Endothelial cell of umbilical vein (primary cell): ENCODE measurements at places on chromosomes 3 and 15.
A peak's percentile ranks its signal among the peaks of the same experiment; 100 is the strongest.

DNA sequence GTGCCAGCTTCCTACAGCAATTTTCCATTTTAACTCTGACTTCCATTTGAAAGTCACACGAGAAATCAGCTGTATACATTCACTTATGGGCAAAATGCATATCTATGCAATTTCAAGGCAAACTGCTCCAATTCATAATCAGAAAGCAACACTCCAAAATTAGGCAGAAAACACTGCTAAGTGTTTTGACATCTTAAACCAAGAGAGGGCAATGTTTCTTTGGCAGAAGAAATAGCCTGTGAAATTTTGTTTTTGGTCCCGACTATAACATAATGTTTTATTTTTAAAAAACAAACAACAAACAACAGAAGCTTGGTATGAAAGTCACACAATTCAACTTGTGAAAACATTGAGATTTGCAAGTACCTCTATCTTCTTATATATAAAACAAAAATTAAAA, 42.6 kb downstream of the GOLIM4 start:
- DNase-seq, result no peak

DNA sequence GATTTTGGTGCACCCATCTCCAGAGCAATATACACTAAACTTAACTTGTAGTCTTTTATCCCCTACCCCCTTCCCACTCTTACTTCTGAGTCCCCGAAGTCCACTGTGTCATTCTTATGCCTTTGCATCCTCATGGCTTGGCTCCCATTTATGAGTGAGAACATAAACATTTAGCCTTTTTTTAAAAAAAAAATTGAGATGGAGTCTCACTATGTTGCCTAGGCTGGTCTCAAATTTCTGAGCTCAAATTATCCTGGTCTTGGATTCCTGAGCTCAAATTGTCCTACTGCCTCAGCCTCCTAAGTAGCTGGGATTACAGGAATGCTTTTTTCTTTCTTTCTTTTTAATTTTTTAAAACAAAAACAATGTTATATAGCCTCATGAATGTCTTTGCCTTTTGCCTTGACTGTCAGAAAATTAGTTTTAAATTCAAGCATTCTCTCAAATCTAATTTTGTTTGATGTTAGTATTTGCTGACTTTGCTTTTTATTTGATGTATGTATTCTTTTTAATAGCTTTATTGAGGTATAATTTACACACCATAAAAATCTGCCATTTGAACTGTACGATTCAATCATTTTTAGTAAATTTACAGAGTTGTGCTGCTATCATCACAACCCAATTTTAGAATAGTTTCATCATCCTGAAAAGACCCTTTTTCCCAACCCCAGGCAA, 46.9 kb downstream of the NFKBIZ start:
- DNase-seq, result no peak

GRCh38 chr15:100483370-100483769, 45.4 kb downstream of the CERS3 start:
- DNase-seq, result no peak

DNA sequence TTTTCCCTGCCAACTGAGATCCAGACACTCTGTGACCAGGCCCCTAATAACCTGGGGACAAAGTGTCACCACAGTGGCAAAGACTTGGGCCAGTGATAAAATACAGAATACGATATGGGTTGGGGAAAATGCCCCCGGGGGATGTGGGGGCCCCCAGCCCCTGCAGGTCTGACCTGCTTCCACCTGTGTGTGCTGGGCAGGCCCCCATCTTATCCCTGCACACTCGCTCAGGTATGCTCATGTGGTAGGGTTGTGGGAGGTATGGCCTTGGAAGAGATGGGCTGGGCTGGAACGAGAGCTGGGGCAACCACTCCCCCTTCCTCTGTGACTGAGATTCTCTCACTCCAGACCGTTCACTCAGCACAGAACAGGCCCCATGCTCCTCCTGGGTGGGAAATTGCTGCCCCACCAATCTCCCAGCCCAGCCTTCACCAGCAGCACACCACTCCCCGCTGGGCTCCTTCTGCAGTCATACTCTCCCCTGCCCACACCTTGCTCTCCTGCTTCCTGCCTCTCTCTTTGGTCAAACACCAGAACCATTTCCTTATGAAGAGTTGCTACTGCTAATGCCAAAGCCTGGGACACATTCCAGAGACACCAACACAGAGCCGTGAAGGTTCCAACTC, 9.6 kb upstream of the CPEB1 start:
- DNase-seq, result no peak

GRCh38 chr3:134453631-134454030, 32.2 kb downstream of the ANAPC13 start:
- DNase-seq, result peak; percentile 32

DNA sequence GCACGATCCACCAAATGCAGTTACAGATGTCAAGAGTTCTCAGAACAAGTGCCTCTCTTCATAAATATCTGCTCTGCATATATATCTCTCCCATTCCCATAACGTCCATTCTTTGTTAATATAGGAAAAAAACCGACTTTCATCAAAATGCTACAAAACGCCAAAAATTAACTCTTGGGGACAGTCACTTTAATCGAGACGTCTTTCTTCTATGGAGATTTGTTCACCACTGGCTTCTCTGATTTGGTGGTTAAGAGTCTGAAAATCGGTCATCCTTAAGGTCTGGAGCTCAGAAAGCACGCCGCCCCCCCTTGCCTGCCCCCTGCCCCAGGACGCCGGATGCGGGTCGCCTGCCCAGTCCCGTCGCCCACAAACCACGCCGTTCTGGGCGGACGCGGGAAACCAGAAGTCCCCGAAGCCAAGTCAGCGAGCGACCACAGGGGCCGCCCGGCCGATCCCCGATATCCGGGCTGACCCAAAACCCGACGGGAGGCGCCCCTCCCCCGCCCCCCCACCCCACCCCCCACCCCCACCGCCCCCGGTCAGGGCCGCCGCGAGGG, 252.7 kb downstream of the TJP1 start:
- no peak for DNase-seq

DNA sequence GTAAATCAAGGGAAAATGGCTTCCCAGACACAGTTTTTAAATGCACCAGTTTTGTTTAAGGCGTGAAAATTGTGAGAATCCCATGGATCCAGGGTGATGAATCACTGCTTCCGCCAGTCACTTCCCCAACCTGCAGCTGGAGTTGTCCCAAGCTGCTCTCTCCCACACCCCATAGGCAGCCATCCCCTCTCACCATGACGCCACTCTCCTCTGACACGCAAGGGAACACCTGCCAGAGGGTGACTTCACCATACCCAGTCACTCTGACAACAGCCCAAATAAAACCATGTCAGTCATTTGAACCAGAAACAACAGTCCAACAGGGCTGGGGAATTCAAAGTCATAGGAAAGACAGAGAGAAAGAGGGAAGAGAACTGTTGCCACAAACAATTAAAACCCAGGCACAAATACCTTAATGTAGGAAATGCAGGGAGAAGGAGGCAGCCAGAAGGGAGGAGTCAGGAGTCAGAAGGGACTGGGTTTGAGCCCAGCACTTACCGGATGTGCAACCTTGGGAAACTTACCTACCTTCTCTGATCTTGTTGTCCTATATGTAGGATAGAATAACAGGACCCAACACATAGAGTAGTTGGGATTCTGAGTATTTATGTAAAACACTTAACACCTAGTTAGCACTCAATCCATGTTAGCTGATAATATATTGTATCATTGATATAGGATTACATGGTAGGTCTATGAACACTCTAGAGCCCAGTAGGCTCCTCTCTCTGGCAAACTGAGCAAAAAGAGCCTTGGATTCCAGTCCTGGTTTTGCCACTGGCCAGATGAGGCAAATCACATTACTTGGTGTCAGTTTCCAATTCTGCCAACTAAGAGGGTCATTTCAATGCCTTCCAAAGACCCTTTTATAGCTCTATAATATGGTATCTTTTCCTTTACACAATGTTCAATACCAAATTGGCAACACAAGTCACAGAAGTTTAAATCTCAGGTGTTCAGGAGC, 326.3 kb upstream of the ICE2 start:
- DNase-seq, result peak; percentile 56

DNA sequence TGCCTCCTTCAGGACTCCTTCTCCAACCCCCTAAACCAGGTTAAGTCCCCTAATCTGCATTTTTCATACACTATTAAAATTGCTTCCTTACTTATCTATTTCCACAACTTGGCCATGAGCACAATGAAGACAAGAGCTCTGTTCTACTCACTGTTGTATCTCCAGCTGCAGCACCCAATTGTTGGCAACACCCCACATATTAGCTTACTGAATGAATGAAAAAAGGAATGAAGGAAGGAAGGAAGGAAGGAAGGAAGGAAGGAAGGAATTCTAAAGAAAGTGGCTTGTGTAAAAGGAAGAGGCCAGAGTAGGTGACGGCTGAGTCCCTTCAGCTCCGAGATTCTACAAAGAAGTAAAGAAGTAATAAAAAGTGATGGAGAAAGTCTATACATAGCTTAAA, 444.7 kb downstream of the ERC2 start:
- no peak for DNase-seq

DNA sequence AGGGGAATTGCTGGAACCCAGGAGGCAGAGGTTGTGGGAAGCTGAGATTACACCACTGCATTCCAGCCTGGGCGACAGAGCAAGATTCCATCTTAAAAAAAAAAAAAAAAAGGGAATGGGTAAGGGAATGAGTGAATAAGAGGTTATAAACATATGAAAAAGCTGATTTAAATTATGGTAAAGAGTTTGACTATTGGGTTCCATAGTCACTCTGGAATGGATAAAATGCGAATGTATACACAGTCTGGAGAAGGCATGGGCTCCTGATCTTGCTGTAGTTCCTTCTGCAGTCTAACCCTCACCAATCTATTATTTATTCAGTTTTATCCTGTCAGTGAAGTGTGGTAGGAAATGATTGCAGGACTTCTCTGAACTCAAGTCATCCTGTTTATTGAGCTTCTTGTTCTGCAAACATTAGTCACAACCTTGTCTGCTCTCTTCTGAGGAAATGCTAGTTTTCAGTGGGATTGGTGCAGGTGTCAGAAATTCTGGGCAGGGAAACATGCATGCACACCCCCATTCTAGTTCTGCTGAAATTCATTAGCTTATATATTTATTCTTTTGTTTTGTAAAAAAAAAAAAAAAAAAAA, 190.9 kb upstream of the CFAP20DC start:
- DNase-seq, result peak; percentile 83

- no peak for DNase-seq
These were observed 66.3 kb downstream of the RTP4 start for GRCh38 chr3:187434524-187434923.

DNA sequence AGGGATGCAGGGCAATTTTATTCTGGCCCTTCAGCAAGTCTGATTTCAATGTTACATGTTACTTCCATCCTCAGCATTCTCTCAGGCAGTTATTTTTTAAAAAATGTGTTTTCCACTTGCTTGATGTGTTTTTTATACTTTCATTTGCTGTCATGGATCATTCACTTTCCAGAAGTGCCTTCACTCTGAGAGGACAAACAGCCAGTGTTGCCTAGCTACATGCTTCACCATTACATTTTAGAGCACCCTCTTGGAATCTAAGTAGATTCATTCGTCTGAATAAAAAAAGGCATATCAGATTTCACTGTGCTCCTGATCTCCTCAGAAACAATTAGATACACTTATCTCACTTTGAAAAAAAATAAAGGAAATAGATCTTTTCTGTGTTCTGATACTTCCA, 93.6 kb upstream of the POU1F1 start:
- DNase-seq, result no peak

DNA sequence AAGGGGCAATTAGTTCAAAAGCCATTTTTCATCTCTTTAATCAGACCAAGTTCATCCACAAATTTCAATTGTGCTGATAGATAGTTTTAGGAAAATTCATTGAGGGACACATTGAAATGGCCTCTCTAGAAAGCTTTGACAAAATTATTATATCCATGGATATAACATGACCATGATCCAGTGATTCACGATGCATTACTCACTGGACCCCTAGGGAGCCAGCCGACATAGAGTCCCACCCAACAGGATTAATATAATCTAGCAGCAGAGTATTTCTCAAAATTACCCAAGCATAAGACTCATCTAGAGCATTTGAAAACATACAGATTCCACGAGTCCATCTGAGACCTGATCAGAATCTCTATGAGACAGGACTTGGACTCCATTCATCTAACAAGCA, 100.3 kb downstream of the FRMD5 start:
- no peak for DNase-seq

- DNase-seq, result no peak
These were observed 24.7 kb downstream of the PEAK1 start for GRCh38 chr15:77395013-77395774.

DNA sequence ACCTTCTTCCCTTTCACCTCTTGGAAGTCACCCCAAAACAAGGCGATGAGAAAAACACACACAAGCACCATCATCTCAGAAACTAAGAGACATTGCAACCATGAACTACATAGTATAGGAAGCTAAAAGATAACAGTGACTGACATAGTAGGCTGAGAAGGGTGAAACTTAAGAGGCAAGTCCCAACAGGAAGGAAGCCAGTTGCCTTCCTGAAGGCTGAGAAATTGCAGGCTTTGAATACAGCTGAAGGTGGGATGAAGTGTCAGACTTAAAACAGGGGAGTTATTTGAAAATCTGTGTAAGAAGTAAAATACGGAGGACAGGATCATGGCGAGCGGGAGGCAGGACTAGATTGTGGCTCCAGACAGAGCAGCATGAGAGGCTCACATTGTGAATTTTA, 27.8 kb downstream of the SLC27A2 start:
- DNase-seq, result no peak

GRCh38 chr3:120831066-120831465, 76.9 kb upstream of the STXBP5L start:
- no peak for DNase-seq

DNA sequence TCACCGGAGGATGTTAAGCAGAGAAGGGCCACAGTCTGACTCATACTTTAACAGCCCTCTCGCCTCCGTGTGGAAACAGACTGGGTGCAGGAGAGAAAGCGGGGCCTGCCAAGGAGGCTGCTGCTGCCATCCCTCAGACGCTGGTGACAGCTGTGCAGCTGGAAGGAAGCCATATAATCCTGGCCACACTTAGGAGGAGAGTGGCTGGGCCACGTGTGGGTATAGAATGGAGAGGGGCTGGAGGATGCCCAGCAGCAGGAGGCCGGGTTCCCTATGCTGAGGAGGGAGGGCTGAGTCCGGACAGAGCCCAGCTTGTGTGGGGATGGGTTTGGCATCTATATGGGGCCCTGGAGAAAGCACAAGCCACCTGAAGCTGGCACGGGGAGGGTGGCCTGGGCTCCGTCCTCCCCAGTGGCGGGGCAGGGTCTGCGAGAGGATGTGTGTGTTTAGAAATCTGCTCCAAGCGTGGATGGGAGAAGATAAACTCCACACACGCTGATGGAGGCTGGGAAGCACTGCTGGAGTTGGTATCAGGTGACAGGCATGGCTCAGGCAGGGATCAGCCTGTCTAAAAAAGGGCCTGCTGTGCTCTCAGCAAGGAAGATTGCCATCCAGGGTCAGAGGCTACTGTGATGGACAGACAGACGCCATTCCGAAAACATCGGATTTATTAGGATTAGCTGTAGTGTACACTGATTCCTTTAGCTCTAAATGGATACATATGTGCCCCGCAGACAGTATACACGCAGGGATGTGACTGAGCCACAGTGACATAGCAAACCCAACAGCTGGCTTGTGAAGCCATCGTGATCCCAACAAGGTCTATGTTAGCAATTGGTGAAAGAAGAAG, 15.9 kb downstream of the ABTB1 start:
- DNase-seq, result no peak

GRCh38 chr15:52069559-52069958, 43.0 kb downstream of the BCL2L10 start:
- no peak for DNase-seq
